Bronchial epithelial cell (primary cell): ENCODE measurements at places on chromosomes 3 and 15. TPM values are rescaled to one million over a fixed set of nuclear protein-coding genes. Genes with fewer than 3 reads are reported as not detected.

DNA sequence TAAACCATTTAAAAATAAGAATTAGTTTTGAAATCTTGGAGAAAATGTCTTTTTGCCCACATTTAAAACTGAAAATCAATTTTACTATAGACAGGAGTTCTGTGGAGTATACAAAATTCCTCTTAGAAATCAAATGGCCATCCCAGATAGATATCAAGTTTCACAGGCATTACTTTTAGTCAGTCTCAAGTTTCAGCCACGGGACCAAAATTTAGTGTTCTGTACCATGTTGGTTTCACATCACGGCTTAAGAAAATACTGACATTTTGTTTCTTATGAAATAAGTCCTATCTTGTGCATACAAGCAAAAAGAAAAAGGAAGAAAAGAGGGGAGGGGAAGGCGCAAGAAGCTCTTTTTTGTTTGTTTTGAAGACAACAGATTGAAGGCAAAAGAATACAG lies 45.7 kb downstream of the EIF2AK4 start:
- DNase-seq, result no peak

DNA sequence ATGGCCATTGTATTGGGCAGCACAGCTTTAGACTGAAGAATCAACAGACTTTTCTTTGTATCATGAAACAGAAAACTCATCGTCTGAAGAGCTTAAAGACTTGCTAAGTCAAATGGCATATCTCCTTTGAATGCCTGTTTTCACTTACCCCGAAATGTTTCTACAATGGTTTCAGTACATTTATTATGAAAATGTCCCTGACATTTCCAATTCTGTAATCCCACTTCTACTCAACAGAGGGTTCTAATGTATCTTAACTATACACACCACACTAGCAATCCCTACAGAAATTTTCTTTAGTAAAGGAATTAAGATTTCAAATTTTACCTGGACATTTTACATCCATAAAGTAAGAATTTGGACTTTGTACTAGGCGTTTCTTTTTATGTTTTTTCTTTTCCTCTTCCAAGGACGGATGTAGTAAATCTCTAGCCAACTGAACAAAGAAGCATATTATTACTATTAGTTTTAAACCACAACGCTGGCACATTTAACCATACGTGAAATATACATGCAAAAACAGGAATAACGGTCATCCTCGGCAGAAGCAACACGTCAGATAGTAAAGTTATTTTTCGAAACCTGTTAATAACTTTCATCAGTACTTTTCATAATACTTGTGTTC lies 1.1 kb downstream of the RPS27L start:
- peak; percentile 20 for DNase-seq

DNA sequence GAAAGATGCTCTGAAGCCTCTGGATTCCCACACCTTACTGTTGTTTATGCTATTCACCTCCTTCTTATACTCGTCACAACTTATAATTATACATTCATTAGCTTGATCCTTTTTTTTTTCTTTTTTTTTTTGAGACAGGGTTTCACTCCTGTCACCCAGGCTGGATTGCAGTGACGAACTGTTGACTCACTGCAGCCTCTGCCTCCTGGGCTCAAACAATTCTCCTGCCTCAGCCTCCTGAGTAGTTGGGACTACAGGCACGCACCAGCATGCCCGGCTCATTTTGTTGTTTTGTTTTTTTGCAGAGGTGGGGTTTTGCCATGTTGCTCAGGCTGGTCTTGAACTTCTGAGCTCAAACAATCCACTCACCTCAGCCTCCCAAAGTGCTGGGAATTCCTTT lies 143.6 kb downstream of the PLCL2 start:
- DNase-seq, result peak; percentile 32

GRCh38 chr3:36480911-36481648 lies 100.8 kb downstream of the STAC start:
- no peak for DNase-seq

DNA sequence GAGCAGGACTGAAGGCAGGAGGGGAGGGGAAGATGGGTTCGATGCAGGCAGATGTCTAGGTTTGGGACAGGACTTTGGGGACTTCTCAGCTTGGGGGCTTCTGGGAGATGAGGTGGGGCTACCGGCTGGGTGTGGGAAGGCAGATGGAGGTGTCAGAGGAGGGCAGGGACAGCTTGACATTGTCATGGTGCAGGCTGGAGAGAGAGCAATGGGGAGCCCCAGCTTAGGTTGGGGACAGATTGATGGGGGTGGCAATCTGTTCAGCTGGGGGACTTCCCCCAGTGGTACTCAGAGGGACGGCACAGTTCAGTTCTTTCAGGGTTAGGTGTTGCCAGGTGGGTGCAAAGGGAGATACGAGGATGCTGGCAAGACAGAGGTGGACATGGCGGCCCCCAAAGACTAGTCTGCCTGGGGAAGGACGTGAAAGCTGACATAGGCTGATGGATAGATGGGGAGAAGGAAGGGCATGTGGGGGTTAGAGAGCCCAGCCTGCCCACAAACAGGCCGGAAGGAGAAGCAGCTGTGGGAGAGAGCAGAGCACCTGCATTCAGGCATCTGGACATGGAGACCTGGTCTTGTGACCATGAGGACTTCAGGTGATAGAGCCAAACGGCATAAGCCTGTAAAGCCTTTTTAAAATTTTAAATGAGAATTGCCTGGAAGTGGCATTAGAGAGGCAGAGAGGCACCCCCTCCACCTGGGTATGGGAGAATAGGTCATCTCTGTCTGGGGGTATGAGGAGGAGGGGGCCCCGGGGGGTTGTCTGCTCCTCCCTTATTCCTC lies 21.1 kb downstream of the ACAA1 start:
- no peak for DNase-seq

- DNase-seq, result no peak
Measured at GRCh38 chr3:58743296-58743695, 76.7 kb upstream of the FAM3D start.

- peak; percentile 74 for DNase-seq
Measured at GRCh38 chr3:15387171-15387581, 40.2 kb downstream of the METTL6 start.

DNA sequence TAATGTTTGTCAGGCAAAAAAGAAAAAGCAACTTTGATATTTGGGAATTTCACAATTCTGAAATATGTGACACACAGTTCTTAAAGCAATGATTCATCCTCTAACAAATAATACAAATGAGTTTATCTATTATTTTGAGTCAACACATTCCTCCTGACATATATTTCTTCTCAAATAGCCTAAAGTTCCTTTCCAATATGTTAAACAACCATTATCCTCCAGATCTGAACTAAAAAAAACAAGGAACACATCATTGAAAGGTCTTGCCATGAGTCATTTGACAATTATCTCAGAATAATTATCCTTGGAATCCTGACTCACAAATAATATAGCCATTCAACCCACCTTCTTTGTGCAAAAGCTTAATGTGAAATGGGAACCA lies 208.7 kb upstream of the CDIN1 start:
- peak; percentile 86 for DNase-seq

- no peak for DNase-seq
Measured at GRCh38 chr3:102712896-102713295, 278.1 kb downstream of the ZPLD1 start.

DNA sequence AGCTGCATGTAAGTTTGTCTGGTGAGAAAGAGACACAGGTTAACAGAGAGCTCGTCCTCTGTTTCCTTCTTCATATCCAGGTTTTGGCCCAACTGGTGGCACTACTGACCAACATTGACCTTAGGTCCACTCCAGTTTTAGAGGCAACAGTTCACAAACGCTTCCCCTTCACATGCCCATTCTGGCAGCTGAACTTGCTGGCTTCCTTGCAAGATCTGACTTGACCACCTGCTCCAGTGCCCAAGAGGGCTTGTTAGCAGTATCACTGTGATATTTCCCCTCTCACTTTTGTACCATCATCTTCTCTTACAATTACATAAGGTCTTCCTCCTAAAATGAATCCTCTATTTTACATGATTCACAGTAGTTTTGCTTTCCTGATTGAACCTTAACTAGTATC lies 71.3 kb downstream of the CNTN6 start:
- no peak for DNase-seq

GRCh38 chr3:13541691-13542090 lies 7.2 kb upstream of the FBLN2 start:
- no peak for DNase-seq

- peak; percentile 81 for DNase-seq
Measured at GRCh38 chr3:25820366-25820765, 30.5 kb downstream of the OXSM start.

DNA sequence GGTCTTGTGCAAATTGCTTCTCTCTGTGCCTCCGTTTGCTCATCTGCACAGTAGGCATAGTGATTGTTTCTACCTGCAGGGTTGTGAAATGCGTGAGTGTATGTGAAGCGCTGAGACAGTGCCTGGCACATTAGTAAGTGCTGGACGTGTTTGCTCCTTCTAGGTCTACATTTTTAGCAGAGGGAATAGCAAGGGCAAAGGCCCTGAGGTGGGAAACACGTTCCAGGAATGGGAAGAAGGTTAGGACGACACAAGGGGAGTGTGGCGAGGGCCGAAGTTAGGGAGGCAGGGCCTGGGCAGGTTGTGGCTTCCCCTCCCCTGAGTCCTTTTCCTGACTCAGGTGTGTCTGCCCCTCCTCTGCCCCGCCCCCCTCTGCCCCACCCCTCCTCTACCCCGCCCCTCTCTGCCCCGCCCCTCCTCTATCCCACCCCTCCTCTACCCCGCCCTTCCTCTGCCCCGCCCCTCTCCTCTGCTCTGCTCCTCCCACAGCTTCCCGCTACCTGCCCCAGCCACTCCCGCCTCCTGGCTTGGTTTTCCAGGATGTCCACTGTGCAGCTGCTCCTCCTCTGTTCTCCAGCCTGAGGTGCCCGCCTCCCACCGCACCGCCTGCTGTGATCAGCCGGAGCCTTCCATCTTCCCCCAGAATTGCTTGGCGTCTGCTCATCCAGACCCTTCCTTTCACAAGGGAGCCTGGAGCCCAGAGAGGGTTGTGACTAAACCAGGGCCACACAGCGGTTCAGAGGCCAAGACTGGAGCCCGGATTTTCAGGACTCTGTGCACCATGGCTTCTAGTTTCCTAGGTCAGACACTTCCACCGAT lies 31.1 kb upstream of the SMAD6 start:
- peak; percentile 68 for DNase-seq

The EFCAB12 gene
- not detected in 2 replicates for total RNA-seq

The EFHB gene
- total RNA-seq, result 0.13 and 0.26 TPM in 2 replicates

The CFAP91 gene
- not detected in 2 replicates for total RNA-seq

The GCNT3 gene
- total RNA-seq, result 8.2 and 37.5 TPM in 2 replicates

The RNF111 gene
- 14.5 and 15.2 TPM in 2 replicates for total RNA-seq

The GOLGA8H gene
- 0.13 TPM in 1 of 2 replicates, not detected in the other for total RNA-seq

The TRANK1 gene
- 0.53 and 1.0 TPM in 2 replicates for total RNA-seq

The STAB1 gene
- under 0.01 and 0.13 TPM in 2 replicates for total RNA-seq

The TTLL13 gene
- under 0.01 TPM in 2 replicates for total RNA-seq

The SLC51A gene
- 0.26 TPM in 1 of 2 replicates, not detected in the other for total RNA-seq

The GPR15 gene
- total RNA-seq, result not detected in 2 replicates
